Neural progenitor cell (in vitro differentiated cells): ENCODE measurements at places on chromosomes 5 and 9.

DNA sequence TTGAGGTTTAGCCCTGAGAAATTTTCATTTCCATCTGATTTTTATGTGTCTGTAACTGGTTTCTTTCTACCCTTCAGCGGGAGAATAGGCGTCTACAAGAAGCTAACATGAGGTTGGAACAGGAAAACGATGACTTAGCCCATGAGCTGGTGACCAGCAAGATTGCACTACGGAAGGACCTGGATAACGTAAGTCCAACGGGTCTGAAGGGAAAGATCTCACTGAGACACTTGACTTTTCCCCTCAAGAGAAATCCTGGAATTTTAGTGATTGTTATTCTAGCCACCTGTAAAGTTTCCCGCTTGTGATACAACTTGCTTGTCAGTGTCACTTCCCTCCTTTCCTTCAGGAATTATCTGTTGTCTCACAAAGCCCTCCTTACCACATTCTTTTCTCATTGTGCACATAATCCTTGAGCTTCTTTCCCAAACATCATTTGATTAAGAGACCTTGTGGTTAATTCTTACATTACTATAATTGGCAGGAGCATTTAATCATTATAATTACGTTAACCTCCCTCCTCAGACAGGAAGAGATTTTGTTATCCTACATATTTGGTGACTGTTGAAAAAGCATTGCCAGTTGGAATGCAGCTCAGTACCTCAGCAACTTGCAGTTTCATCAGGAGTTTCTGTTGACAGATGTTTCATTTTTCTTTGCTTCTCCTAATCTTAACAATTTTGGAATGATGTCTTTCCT, 56.9 kb downstream of the GPR21 start:
- no peak for DNase-seq

DNA sequence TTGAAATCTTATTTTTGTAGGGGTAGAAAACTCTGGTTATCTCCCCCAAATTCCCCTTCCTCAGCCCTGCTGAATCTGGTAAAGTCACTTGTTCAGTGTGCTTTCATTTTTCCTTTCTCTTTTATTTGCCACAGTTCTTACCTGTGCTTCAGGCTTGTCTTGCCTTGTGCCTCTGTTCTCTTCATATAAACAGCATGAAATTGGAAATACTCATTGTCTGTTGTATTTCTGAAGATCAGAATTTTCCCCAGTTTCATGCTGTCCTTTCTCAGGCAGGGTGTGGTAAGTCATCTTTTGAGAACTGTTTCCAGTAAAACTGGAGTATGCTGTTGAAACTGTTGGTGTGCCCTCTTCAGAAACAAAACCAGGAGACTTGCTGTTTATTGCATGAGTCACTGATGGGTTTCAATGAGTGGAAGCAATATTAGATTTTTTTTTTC, 7.0 kb downstream of the PAM start:
- DNase-seq, result no peak

DNA sequence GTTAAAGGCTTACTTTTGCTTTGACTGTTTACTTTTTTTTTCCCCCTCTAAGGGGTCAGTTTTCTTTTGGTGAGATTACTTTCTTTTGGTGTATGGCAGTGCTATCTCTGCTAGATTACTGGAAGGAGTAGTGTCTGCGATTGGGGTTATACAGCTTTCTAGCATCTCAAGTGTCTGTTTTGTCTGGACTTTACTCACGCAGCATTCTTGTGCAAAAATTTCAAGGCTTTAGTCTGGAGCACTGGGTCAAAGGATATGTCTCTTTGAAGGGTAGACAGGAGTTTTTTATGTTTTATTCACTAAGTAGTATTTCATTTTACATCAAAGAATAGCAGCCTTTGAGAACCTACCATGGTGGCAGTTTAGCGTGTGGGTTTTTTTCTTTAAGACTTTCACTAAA, 52.6 kb downstream of the NDUFS4 start:
- DNase-seq, result peak; percentile 6

DNA sequence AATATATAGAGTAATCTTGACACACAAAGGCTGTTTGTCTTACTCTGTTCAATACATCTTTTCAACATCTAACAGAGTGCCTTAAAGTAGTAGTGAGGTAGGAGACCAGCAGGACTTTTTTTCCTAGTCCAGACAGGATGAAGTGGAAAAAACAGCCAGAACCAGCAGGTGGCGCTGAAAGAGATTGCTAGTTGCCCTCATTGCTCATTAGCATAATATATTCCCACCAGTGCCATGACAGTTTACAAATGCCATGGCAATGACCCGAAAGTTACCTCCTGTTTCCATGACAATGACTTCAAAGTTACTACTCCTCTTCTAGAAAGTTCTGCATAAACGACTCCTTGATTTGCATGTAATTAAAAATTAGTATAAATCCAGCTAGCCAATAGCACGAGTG, 387.4 kb downstream of the ACTL7B start:
- DNase-seq, result peak; percentile 48

DNA sequence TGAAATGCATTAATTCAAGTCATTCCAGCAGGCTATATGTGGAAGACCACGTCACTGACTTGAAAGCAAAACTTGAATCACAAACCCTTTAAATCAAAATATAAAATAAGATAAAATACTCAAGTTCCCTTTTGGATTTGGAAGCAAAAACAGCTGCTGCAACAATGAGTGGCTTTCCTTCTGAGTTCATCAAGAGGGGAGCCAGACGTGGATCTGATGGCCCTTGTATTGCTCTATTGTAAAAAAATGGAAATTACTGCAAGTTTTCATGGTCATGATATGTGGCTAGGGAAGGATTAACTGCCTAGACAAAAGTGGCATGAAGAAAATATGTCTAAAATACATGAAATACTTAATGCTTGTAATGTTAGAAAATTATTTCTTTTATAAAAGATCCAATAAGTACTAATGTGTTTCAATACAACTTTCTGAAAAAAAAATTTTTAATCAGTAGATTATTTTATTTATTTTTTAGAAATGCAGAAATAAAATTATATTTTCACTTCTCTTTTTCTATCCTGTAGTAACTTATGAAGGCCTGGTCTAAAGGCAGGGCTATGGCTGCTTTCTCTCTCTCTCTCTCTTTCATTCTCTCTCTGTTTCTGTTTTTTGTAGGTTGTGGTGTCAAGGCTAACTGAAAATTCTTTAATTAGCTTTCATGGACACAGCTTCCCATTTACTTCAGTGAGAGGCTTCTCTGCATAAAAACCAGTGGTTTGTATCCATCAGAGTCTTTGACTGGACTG, 24.0 kb downstream of the LIX1 start:
- no peak for DNase-seq

GRCh38 chr5:160020964-160021363, 12.0 kb downstream of the TTC1 start:
- no peak for DNase-seq

DNA sequence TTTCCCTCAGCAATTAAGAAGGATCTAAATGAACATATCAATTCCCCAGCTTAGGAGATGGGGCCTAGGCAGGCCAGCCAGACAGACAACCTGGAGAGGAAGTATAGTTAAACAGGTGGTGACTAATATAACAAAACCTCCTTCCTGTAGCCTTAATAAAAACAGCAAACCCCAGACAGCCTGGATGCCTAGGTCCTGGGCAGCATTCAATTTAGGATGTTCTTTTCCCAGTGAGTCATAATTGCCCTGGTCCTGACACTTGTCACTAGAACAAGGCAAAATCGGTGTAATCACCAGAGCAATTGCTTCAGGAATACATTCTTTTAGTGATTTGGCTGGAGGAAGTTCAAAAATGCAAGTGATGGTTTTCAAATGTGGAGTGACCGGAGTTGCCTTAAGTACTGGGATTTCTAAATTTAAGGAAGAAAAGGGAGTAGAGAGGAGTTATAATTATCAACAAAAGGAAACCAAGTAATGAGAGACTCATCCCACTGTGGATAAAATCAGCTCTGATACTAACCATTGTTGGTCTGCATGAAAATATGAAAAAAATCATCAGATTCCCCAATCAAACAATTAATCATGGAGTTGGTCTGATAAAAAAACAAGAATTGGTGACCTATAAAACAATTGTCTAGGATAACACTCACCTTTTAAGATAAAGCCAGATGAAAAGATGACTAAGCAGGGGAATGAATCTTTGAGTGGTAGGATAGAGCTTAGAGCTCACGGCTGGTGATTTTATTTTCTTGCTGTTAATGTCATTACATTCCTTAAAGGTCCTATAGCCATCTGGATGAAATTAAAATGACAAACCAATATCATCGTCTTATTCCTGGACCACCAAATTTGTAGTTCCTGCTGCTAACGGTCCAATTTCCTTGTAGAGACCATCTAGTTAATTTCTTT, 39.0 kb upstream of the TARS1 start:
- no peak for DNase-seq

GRCh38 chr9:80615964-80616363, 1044.2 kb downstream of the TLE4 start:
- no peak for DNase-seq

DNA sequence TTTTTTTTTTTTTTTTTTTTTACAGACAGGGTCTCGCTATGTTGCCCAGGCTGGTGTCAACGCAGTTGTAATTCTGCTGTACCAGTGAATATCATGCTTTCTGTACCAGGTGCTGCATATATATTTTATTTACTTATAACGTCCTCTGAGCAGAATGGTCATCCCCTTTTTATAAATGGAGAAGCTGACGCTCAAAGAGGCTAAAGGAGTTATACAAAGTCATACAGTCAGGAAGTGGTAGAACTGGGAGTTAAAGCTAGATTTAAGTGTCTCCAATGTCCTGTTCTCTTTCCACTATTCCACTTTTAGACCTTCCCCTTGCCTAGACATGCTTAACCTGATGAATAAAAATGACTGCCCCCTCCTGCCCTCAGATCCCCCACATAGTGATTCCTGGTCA, 1.2 kb upstream of the SIL1 start:
- no peak for DNase-seq

- DNase-seq, result no peak
Measured at GRCh38 chr5:55021410-55021809, 2.6 kb upstream of the GZMK start.

- no peak for DNase-seq
Measured at GRCh38 chr9:127457191-127457878, 6.0 kb downstream of the LRSAM1 start.

DNA sequence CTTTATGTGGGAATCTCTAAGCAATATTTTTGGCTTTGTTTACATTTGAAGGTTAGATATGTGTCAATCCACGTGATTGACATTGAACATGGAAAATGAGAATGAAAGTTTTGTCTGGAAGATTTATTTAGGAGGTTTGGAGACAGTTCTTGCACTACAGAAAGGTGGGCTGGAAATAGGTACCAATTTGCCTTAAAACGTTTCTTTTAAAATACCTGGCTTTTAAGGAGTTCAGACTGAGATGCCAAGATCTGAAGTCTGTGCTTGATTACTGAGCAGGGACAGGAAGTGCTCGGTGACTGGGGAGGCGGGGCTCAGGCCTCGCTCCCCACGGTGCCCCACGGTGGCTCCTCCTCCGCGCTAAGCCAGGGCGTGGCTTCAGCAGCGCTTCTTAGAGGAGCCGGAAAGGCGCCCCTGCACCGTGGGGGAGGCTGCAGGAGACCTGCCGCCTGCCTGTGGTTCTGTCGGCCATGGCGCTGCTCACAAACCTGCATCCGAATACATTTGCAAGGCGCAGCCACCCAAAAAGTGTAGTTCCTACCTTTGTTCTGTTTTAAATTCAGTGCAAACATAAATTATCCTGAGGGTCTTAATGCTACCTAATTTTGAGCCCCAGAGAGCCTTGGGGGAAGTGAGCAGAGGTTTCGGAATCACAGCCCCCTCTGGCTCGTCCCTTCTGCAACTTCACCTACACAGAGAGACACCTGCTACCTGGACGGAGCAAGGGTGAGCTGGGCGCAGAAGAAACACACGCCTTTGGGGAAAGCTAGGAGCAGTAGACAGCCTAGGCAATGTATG, 49.2 kb downstream of the USP20 start:
- peak; percentile 94 for DNase-seq

DNA sequence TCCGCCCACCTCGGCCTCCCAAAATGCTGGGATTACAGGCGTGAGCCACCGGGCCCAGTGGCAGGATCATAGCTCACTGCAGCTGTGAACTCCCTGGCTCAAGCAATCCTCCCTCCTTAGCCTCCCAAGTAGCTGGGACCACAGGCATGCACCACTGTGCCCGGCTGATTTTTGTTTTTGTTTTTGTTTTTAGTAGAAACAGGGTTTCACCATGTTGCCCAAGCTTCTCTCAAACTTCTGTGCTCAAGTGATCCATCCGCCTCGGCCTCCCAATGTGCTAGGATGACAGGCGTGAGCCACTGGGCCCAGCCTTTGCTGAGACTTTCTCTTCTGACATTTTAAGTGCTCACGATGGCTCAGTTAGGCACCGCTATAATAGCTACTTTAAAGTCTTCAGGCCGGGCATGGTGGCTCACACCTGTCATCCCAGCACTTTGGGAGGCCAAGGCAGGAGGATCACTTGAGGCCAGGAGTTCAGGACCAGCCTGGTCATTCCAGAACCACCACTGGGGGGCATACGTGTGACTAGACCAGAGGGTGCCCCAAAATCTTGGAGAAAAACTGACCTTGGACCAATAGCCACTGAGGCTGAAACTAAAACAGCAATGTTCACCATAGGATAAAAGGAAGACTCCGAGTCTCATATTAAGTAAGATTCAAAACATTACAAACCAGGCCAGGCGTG, 3.1 kb upstream of the ENTPD8 start:
- DNase-seq, result no peak
